MCF 10A (cell line): ENCODE measurements at places on chromosomes 3 and 15. TPM values are rescaled to one million over a fixed set of nuclear protein-coding genes. Genes with fewer than 3 reads are reported as not detected.

MELTF gene
- 9.1 and 20.6 TPM in 2 replicates for total RNA-seq

CCK gene
- total RNA-seq, result not detected in 2 replicates

DET1 gene
- total RNA-seq, result 5.1 and 7.6 TPM in 2 replicates

GOLGA8S gene
- total RNA-seq, result 0.16 and 0.17 TPM in 2 replicates

DNA sequence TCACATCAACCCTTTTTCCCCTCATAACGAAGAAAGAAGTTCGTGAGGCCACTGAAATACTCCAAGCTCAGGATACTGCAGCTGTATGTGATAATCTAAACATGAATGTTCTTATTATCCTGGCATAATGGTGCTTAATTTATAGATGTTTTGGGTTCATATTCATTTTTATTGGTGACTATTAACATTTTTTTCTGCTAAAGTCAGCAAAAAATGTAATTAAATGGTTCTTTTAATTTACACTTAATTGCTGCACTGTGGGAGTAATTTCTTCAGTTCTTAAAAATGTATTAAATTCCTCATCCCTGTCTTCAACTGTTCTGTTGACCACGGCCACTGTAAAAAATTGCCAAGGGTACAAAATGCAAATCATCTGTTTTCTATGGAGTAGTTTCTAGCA, 95.6 kb downstream of the CDIN1 start:
- H3K4me1 ChIP-seq, result no peaks in the 10 kb centered on the region
- H3K27me3 ChIP-seq, result no peaks in the 10 kb centered on the region
- no peak overlapping the region for H3K27ac ChIP-seq
- no peak overlapping the region for H3K4me3 ChIP-seq
- no peaks in the 10 kb centered on the region for H3K36me3 ChIP-seq
- DNase-seq, result no peak

DNA sequence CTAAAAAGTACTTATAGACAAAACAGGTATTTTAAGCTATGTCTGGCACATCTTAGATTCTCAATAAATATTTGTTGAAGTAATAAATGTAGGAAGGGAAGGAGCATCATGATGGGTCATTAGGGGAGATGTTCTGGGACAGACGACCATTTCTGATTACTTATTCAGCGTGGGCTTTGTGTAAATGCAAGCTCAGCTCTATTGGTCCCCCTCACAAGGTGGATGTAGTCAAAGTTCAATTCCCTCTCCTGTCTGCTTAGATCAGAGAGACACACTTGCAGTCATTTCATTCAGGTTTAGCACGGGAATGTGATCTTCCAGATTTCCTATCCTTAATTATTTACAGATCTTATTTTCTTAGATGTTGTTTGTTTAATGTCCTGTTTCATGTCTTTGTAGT, 7.5 kb downstream of the GAP43 start:
- no peaks in the 10 kb centered on the region for H3K4me1 ChIP-seq
- H3K36me3 ChIP-seq, result no peaks in the 10 kb centered on the region
- H3K27me3 ChIP-seq, result no peaks in the 10 kb centered on the region

GRCh38 chr3:194316918-194317317, 34.2 kb downstream of the CPN2 start:
- H3K27ac ChIP-seq, result no peak overlapping the region
- peaks cover 6% of the 10 kb centered on the region for H3K4me1 ChIP-seq
- no peak overlapping the region for H3K4me3 ChIP-seq
- H3K27me3 ChIP-seq, result no peaks in the 10 kb centered on the region

DNA sequence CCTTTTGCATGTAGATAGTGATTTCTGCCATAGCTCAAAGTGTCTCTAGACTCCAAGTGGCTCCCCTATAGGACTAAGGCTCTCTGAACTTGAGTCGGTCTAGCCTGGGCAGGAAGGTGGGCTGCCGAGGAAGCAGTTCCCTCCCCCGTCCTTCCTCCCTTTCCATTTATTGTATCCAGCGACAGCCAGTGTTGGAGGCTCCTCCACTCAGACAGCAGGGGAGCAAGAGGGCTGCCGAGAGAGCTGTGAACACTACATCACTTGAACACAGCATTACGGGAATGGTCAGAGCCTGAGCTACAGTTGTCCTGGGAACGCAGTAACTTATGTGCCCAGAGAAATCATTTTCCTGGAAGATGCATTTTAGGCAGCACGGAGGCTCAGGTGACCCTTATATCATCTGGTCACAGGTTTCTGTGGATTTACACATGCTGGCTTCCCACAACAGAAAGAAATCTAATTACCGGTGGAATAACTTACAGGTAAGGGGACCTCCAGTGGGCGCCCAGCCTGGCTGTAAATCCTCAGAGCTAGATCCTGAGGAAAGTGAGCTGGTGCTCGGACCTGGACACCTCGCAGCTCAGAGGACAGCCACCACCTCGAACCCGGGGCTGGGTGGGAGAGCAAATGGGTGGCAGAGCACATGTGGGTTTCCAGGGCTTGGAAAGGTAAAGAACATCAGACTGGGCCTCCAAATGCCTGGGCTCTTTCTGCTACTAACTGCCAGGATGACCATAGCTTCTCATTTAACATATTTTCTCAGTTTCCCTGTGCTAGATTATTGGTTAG, 197.1 kb downstream of the UACA start:
- H3K27me3 ChIP-seq, result no peaks in the 10 kb centered on the region
- H3K4me3 ChIP-seq, result no peak overlapping the region
- no peak overlapping the region for H3K27ac ChIP-seq
- no peak for DNase-seq
- peaks cover 4% of the 10 kb centered on the region for H3K36me3 ChIP-seq

DNA sequence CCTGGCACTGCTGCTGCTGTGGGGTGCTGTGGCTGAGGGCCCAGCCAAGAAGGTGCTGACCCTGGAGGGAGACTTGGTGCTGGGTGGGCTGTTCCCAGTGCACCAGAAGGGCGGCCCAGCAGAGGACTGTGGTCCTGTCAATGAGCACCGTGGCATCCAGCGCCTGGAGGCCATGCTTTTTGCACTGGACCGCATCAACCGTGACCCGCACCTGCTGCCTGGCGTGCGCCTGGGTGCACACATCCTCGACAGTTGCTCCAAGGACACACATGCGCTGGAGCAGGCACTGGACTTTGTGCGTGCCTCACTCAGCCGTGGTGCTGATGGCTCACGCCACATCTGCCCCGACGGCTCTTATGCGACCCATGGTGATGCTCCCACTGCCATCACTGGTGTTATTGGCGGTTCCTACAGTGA, 2.1 kb downstream of the GRM2 start:
- H3K4me1 ChIP-seq, result no peaks in the 10 kb centered on the region
- peaks cover 19% of the 10 kb centered on the region for H3K36me3 ChIP-seq
- H3K4me3 ChIP-seq, result no peak overlapping the region
- no peak overlapping the region for H3K27ac ChIP-seq
- DNase-seq, result no peak
- no peaks in the 10 kb centered on the region for H3K27me3 ChIP-seq

- no peak for DNase-seq
- no peak overlapping the region for H3K27ac ChIP-seq
- no peak overlapping the region for H3K4me3 ChIP-seq
- peaks cover 57% of the 10 kb centered on the region for H3K27me3 ChIP-seq
- no peaks in the 10 kb centered on the region for H3K4me1 ChIP-seq
Measured at GRCh38 chr3:195802795-195803194, 8.9 kb downstream of the MUC4 start.

GRCh38 chr15:71002316-71002715, 109.7 kb downstream of the LRRC49 start:
- DNase-seq, result no peak
- no peak overlapping the region for H3K4me3 ChIP-seq
- peaks cover 6% of the 10 kb centered on the region for H3K4me1 ChIP-seq
- H3K27me3 ChIP-seq, result no peaks in the 10 kb centered on the region
- H3K36me3 ChIP-seq, result peaks cover 10% of the 10 kb centered on the region
- no peak overlapping the region for H3K27ac ChIP-seq

DNA sequence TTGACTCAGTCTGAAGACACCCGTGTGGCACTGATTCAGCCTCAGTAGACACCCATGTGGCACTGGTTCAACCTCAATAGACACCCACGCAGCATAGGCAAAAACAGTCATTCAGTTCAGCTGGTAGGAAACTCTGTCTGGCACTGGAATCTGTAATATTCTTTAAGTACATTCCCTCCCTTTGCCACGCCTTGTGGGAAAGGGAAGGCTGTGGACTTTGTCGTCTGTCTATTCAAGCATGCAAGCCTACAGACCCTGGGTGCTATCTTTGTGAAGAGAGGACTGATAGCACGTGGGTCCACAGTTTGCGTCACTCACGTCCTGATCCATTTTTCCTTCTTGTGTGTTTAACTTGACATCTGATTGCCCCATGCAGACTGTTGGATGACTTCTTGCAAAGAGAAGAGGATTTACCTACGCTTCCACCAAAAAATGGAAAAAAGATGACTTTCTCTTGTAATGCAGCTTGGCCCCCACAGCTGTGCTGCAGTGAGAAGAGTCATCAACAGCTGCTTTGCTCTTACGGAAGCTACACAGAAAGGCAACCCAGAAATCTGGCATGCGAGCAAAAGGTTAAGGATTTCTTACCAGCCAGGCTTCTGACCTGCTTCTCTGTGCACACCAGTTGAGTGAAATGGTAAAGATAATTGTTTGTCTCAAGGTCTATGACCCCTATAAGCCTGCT, 278.1 kb downstream of the ULK4 start:
- DNase-seq, result peak; percentile 70
- peak overlapping the region; percentile 28 for H3K4me3 ChIP-seq
- no peaks in the 10 kb centered on the region for H3K27me3 ChIP-seq
- peak overlapping the region; percentile 72 for H3K27ac ChIP-seq

DNA sequence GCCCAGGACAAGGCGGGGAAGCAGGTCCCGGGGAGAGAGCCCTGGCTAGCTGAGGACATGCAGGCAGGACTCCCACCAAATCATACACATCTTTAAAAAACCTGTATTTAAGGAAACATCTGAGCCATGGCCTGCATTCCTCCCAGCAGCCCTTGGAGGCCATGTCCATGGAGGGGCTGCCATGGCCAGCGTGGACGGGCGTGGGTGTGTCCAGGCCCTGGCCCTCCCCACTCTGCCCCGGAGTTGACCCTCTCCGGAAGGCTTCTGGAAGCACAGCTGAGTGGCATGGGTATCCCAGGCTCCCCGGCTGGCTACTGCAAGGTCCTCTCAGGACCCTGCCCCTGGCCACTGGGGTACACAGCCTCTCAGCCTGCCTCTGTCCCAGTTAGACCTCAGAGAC, 149.8 kb downstream of the NSMCE3 start:
- H3K27me3 ChIP-seq, result no peaks in the 10 kb centered on the region
- no peak overlapping the region for H3K4me3 ChIP-seq
- H3K4me1 ChIP-seq, result no peaks in the 10 kb centered on the region
- no peak overlapping the region for H3K27ac ChIP-seq
- H3K36me3 ChIP-seq, result no peaks in the 10 kb centered on the region

DNA sequence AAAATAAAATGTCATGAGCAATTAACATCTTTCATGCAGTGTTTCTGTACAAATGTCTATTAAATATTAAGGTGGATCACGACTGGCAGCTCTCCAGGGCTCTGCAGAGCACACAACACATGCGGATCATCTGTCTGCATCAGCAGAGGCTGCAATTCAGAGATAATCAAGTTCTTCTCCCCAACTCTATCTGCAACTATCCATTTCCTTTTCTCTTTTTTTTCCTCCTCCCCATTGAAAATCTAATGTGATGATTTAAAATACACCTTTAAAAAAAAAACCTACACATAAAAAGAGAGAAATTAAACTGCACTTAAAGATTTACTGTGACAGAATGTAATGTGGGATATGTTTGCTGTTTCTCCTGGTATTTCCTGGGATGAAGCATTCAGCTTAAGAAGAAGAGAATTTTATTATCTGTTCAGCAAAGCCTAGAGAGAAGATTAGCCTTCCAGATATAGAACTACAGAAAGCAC, 352.6 kb upstream of the CCDC54 start:
- no peaks in the 10 kb centered on the region for H3K4me1 ChIP-seq
- peaks cover 11% of the 10 kb centered on the region for H3K36me3 ChIP-seq
- H3K27me3 ChIP-seq, result no peaks in the 10 kb centered on the region
- DNase-seq, result no peak
- no peak overlapping the region for H3K27ac ChIP-seq
- no peak overlapping the region for H3K4me3 ChIP-seq

DNA sequence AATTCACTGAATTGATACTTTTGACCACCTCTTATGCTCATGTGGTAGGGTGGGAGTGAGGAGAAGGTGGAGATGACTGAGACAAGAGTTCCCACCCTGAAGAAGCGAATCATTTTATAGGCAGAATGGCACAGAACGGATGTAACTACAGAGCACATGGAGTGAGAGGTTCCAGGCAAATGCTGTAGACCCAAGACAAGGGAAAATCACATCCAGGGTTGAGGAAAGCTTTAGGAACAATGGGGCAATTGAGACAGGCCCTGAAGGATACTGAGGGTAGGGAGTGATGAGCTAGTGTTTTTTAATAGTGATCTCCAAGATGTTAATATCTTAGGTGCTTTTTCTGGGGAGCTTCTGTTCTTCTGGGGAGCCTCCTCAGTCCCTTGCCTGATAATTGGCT, 8.1 kb downstream of the PCCB start:
- no peaks in the 10 kb centered on the region for H3K27me3 ChIP-seq
- H3K27ac ChIP-seq, result peak overlapping the region; percentile 13
- H3K4me1 ChIP-seq, result no peaks in the 10 kb centered on the region
- DNase-seq, result no peak
- peaks cover 38% of the 10 kb centered on the region for H3K36me3 ChIP-seq

- no peak overlapping the region for H3K27ac ChIP-seq
- H3K4me1 ChIP-seq, result peaks cover 5% of the 10 kb centered on the region
- H3K27me3 ChIP-seq, result no peaks in the 10 kb centered on the region
- DNase-seq, result no peak
- H3K36me3 ChIP-seq, result no peaks in the 10 kb centered on the region
Measured at GRCh38 chr3:171274222-171274621, 186.0 kb downstream of the TNIK start.

GRCh38 chr3:30368978-30369377, 237.4 kb upstream of the TGFBR2 start:
- no peak overlapping the region for H3K4me3 ChIP-seq
- no peaks in the 10 kb centered on the region for H3K36me3 ChIP-seq
- H3K4me1 ChIP-seq, result peaks cover 25% of the 10 kb centered on the region

DNA sequence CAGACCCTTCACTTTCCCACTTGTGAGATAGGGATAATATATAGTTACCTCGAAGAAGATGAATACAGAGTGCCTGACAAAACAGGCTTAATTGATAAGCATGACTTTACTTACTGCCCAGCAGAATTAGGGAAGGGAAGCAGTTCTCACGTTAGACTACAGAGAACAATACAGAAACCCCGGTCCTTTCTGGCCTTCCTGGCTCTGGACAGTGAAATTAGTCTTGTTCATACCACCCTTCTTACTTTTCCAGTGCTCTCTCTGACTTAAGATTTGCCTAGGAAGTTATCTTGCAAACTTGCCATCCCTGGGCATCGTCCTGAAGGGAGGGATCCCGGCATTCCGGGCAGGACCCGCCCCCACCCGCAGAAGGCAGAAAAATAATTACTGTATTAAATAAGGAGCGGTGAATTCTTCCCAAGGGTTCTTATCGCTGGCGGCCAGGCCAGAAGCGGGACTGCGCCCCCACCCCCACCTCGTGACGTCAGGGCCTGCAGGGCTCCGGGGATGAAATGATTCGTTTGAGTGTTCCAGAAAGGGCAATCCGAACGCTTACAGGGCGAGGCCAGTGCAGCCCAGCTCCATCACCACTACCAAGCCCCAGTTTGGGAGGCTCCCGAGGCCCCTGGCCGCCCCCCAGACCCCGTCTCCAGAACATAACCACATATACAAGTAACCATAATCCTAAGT, 8.4 kb downstream of the SOX2 start:
- no peak overlapping the region for H3K27ac ChIP-seq
- no peaks in the 10 kb centered on the region for H3K4me1 ChIP-seq
- no peak for DNase-seq
- no peaks in the 10 kb centered on the region for H3K27me3 ChIP-seq
- no peaks in the 10 kb centered on the region for H3K36me3 ChIP-seq
